Mesothelial cell of epicardium (in vitro differentiated cells): ENCODE measurements at places on chromosomes 5 and 9. TPM values are rescaled to one million over a fixed set of nuclear protein-coding genes. Genes with fewer than 3 reads are reported as not detected.
A peak's percentile ranks its signal among the peaks of the same experiment; 100 is the strongest.

The NR2F1 gene
- total RNA-seq = 19.7 to 21.4 TPM (median 20.3 TPM) in 3 replicates

The ANXA1 gene
- 166 to 189 TPM (median 183 TPM) in 3 replicates for total RNA-seq

The CDKN2A gene
- 79.5 to 88.5 TPM (median 86.1 TPM) in 3 replicates for total RNA-seq

The SELENOP gene
- total RNA-seq = 84.5 to 95.8 TPM (median 86.9 TPM) in 3 replicates

- peaks cover 9% of the 10 kb centered on the region for H3K36me3 ChIP-seq
- no peak overlapping the region for H3K4me3 ChIP-seq
- peak overlapping the region; percentile 30 for H3K27ac ChIP-seq
- peaks cover 29% of the 10 kb centered on the region for H3K4me1 ChIP-seq
- no peaks in the 10 kb centered on the region for H3K27me3 ChIP-seq
Measured at GRCh38 chr9:114382699-114383520, 4.9 kb downstream of the AKNA start.

- no peak overlapping the region for H3K27ac ChIP-seq
- H3K4me1 ChIP-seq = peaks cover 48% of the 10 kb centered on the region
- H3K4me3 ChIP-seq = no peak overlapping the region
- H3K36me3 ChIP-seq = no peaks in the 10 kb centered on the region
- DNase-seq = no peak
Measured at GRCh38 chr5:150505816-150506215, 2.1 kb upstream of the NDST1 start.

GRCh38 chr5:103915081-103915480 is 352.5 kb upstream of the NUDT12 start:
- peaks cover 26% of the 10 kb centered on the region for H3K4me1 ChIP-seq
- no peaks in the 10 kb centered on the region for H3K36me3 ChIP-seq
- no peaks in the 10 kb centered on the region for H3K27me3 ChIP-seq
- no peak overlapping the region for H3K27ac ChIP-seq

DNA sequence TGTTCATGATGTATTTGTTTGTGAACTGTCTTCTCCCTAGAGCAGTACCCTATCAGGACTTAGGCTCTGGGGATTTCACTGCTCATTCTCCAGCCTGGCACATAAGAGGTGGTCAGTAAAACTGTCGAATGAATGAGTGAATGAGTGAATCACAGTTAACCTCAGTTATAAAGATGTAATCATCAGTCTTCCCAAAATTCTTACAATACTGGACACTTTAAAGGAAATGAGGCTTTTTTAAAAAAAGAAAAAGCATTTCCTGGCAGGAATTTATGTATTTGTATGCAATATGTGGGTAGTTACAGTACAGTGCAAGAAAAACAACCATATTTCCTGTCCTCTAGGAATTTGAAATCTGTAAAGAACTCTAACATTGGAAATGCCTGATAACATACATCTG is 59.6 kb downstream of the RAI14 start:
- H3K27me3 ChIP-seq = peaks cover 4% of the 10 kb centered on the region
- H3K4me1 ChIP-seq = peaks cover 35% of the 10 kb centered on the region
- H3K27ac ChIP-seq = no peak overlapping the region
- H3K36me3 ChIP-seq = peaks cover 28% of the 10 kb centered on the region

DNA sequence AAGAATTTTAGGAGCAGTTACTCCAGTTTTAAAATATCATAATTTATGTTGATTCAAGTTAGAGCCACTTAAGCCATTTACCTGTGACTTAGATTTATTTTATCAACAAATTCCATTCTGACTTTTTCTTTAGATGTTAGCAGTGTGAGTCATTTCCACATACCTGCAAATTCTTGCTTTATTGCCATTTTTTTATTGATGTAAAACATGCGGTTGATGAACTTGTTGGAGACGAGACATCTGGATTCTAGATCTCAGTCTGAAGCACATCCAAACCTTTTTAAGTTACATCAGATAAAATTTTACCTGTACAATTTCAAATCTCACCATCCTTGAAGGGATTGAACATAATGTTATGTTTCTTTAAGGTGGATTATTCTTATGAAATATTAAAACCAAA is 240.9 kb downstream of the IRX1 start:
- no peaks in the 10 kb centered on the region for H3K36me3 ChIP-seq
- H3K4me3 ChIP-seq = no peak overlapping the region
- H3K27me3 ChIP-seq = no peaks in the 10 kb centered on the region
- peak overlapping the region; percentile 21 for H3K27ac ChIP-seq
- peaks cover 23% of the 10 kb centered on the region for H3K4me1 ChIP-seq

GRCh38 chr9:100731038-100731556 is 153.2 kb downstream of the CAVIN4 start:
- DNase-seq = no peak
- peaks cover 10% of the 10 kb centered on the region for H3K4me1 ChIP-seq
- H3K4me3 ChIP-seq = no peak overlapping the region
- no peaks in the 10 kb centered on the region for H3K36me3 ChIP-seq
- H3K27ac ChIP-seq = no peak overlapping the region

DNA sequence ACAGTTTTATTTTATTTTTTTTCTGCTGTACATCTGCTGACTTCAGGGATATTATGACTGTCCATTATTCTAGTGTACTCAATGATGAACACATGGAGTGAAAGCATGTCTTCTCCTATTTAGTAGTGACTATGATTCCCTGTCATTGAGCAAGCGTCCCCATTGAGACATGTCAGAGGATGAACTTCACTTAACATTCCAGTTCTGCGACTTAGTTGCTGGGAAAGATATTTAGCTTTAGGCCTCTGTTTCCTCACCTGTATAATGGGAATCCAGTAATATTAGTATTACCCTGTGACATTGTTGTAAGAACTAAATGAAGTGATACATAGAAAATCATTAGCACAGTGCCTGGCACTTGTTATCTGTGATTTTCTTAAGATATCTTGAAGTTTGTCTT is 144.8 kb upstream of the DHFR start:
- H3K27ac ChIP-seq = no peak overlapping the region
- no peaks in the 10 kb centered on the region for H3K4me1 ChIP-seq
- no peak overlapping the region for H3K4me3 ChIP-seq
- no peaks in the 10 kb centered on the region for H3K27me3 ChIP-seq
- no peak for DNase-seq
- H3K36me3 ChIP-seq = peaks cover 33% of the 10 kb centered on the region

DNA sequence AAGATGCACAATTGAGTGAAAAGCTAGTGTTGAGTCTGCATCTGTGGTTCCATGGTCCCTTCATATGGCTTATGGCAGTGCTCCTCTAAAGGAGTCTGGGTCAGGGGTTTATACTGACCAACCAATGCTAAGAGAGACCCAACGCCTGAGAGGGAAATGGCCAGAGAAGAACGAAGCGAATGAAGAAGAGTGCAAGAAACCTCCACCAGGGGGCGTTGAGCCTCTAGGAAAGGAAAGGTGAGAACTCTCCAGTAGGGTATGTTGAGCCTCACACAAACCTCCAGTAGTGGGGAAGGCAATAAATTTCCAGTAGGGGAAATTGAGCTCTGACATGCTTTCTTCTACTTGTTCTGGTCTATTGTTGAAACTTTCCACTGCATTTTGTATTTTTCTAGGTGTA is 470.6 kb downstream of the PRDM9 start:
- H3K4me3 ChIP-seq = no peak overlapping the region
- H3K27ac ChIP-seq = no peak overlapping the region
- H3K4me1 ChIP-seq = no peaks in the 10 kb centered on the region
- H3K36me3 ChIP-seq = no peaks in the 10 kb centered on the region

GRCh38 chr5:149388498-149389190 is 9.6 kb upstream of the IL17B start:
- no peaks in the 10 kb centered on the region for H3K36me3 ChIP-seq
- H3K27me3 ChIP-seq = no peaks in the 10 kb centered on the region
- H3K4me3 ChIP-seq = no peak overlapping the region
- DNase-seq = no peak
- H3K27ac ChIP-seq = no peak overlapping the region

DNA sequence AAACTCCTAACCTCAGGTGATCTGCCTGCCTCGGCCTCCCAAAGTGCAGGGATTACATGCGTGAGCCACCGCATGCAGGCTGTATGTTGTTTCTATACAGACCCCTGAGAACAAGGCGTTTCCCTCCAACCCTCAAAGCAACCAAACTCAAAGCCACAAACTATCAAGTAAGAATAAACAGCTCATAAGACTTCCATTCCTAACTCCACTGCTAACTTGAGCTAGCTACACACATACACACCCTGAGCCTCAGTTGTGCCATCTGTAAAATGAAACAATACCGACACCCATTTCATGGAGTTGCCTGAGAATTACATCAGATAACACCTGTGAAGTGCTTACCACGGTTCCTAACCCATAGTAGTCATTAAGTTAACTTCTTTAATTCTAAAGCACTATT is 70.8 kb downstream of the SERINC5 start:
- H3K4me1 ChIP-seq = peaks cover 88% of the 10 kb centered on the region
- peak overlapping the region; percentile 88 for H3K27ac ChIP-seq
- DNase-seq = no peak
- H3K36me3 ChIP-seq = no peaks in the 10 kb centered on the region
- H3K27me3 ChIP-seq = no peaks in the 10 kb centered on the region

DNA sequence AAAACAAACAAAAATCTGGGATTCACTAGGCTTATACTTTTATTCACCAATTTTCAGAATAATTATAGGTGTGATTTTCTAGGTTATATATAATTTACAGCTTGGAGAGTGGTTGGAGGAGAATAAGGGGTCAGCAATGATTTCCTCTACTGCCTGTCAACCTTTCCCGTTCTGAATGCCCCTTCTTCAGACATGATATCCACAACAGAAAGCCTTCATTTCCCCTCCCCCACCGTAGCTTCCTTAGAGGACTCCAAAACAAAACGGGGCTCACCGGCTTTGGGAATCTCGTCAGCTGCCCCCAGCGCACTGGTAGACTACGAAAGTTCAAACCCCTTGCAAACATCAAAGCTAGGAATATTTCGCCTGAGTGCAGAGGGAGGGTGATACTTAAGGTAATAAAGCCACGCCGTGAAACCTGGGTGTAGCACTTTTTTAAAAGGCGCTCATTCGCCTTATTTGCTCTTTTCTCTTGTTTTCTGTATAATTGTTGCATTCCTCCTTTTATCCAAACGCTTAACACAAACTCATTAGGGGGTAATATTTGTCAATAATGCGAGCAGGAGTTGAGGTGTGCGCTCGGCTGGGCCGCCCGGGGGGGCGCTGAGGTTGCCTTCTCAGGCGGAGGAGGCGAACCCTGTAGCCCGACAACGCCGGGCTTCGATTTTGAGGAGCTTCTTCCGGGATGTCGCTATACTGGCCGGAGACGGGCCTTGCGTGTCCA is 2.4 kb downstream of the OTP start:
- no peak overlapping the region for H3K27ac ChIP-seq
- no peak for DNase-seq
- H3K4me1 ChIP-seq = peaks cover 14% of the 10 kb centered on the region
- no peak overlapping the region for H3K4me3 ChIP-seq

- H3K36me3 ChIP-seq = no peaks in the 10 kb centered on the region
- peak; percentile 47 for DNase-seq
- H3K4me3 ChIP-seq = no peak overlapping the region
- H3K27ac ChIP-seq = peak overlapping the region; percentile 93
- H3K4me1 ChIP-seq = peaks cover 55% of the 10 kb centered on the region
- no peaks in the 10 kb centered on the region for H3K27me3 ChIP-seq
Measured at GRCh38 chr9:419571-420171, 205.0 kb downstream of the DOCK8 start.

GRCh38 chr5:179166886-179167841 is 107.0 kb downstream of the ZNF354C start:
- H3K27ac ChIP-seq = no peak overlapping the region
- peak overlapping the region; percentile 31 for H3K4me3 ChIP-seq
- H3K4me1 ChIP-seq = no peaks in the 10 kb centered on the region
- H3K36me3 ChIP-seq = no peaks in the 10 kb centered on the region

DNA sequence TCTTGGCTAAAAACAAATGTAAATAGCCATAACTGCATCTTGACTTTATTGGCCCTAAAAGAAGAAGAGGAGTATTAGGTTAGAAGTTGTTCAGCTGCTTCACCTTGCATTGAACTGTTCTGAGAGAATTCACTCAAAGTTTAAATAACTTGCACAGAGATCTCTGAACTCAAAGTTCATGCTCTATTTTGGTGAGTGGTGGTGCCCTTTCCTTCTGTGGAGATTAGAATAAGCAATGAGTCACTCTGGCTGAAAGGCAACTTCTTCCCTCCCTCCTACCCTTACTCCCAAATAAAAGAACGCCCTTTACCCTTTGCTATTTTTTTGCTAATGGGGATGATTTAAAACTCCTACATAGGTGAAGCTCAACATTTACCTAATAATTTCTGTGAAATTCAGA is 48.9 kb downstream of the ERMP1 start:
- H3K36me3 ChIP-seq = peaks cover 64% of the 10 kb centered on the region
- H3K27me3 ChIP-seq = no peaks in the 10 kb centered on the region
- no peak for DNase-seq
- peaks cover 2% of the 10 kb centered on the region for H3K4me1 ChIP-seq

DNA sequence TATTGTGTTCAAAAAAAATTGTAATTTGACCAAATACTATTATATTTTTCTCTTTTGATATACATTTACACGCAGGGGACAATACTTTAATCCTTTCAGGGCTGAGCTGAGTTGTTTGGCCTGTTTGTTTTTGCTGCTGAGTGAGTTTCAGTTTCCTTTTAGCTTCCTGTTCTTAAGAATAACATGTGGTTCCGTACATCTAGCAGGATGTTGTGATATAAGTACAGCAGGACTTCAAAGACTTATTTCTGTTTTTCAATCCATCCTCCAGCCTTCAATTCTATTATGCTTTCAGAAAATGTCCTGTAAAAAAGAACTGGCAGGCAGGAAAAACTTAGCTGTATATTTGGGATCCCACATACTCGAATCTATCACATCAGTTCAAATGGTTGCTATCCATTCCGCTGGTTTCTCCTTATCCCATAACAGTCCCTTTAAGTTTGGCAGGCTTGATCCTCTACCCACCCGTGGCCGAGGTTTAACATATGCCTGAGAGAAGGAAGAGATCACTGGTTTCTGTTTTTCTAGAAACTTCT is 1037.3 kb upstream of the ACO1 start:
- H3K36me3 ChIP-seq = no peaks in the 10 kb centered on the region
- DNase-seq = no peak
- H3K27me3 ChIP-seq = peaks cover 3% of the 10 kb centered on the region
- peak overlapping the region; percentile 56 for H3K27ac ChIP-seq
- H3K4me3 ChIP-seq = no peak overlapping the region

DNA sequence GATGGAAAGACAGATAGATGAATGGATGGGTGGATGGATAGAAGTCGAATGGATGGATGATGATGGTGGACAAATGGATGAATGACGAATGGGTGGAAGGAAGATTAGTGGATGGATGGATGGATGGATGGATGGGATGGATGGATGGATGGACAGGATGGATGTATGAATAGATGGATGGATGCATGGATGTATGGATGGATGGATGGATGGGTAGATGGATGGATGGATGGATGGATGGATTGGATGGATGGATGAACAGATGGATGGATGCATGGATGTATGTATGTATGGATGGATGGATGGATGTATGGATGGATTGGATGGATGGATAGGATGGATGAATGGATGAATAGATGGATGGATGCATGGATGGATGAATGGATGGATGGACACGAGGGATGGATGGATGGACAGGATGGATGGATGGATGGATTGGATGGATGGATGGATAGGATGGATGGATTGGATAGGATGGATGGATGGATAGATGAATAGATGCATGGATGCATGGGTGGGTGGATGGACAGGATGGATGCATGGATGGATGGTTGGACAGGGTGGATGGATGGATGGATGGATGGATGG is 52.4 kb downstream of the DUSP1 start:
- H3K4me1 ChIP-seq = peaks cover 2% of the 10 kb centered on the region
- no peaks in the 10 kb centered on the region for H3K36me3 ChIP-seq
- H3K27me3 ChIP-seq = peaks cover 17% of the 10 kb centered on the region
- no peak for DNase-seq
- H3K27ac ChIP-seq = no peak overlapping the region

- H3K36me3 ChIP-seq = peaks cover 1% of the 10 kb centered on the region
- H3K4me1 ChIP-seq = peaks cover 2% of the 10 kb centered on the region
- H3K27ac ChIP-seq = no peak overlapping the region
- H3K4me3 ChIP-seq = no peak overlapping the region
- no peak for DNase-seq
- no peaks in the 10 kb centered on the region for H3K27me3 ChIP-seq
Measured at GRCh38 chr9:124270504-124271335, 13.0 kb downstream of the NEK6 start.

GRCh38 chr5:38286002-38286401 is 27.6 kb downstream of the EGFLAM start:
- H3K36me3 ChIP-seq = no peaks in the 10 kb centered on the region
- DNase-seq = no peak
- H3K4me3 ChIP-seq = no peak overlapping the region
